ENCODE measurements at places on chromosomes 13 and 19. TPM values are rescaled to one million over a fixed set of nuclear protein-coding genes. Genes with fewer than 3 reads are reported as not detected.

Gene CCDC8
- 1.7 TPM for total RNA-seq

Gene CD70
- total RNA-seq: not detected

DNA sequence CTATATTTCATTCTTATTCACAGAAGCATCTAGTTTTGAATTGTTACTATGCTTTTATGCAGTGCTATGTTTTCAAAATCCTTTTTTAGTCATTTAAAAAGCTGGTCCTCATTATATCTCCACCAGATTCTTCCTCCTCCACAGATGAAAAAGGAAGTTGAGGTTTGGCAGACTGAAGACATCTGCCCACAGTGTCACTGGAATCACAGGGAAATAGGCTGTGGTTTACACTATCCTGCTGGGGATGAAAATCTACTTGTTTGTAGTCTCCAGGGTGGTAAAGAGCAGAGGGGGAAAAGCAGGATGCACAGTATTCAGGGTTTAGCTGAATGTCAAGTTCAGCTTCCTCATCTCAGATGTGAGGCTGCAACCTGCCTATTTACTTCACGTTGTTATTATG, 351.2 kb downstream of the DNAJC15 start:
- DNase-seq: no peak

- no peak for DNase-seq
Observed at GRCh38 chr19:58406818-58407657, 1.4 kb upstream of the ZNF584 start.

GRCh38 chr19:42478765-42479311, 36.1 kb upstream of the CXCL17 start:
- no peak for DNase-seq

GRCh38 chr13:50574731-50575130, 268.8 kb downstream of the DLEU7 start:
- no peak for DNase-seq

Data from mucosa of descending colon (tissue), 3 donors.